HFF-Myc (cell line): ENCODE measurements at places on chromosomes 11 and 22.

DNA sequence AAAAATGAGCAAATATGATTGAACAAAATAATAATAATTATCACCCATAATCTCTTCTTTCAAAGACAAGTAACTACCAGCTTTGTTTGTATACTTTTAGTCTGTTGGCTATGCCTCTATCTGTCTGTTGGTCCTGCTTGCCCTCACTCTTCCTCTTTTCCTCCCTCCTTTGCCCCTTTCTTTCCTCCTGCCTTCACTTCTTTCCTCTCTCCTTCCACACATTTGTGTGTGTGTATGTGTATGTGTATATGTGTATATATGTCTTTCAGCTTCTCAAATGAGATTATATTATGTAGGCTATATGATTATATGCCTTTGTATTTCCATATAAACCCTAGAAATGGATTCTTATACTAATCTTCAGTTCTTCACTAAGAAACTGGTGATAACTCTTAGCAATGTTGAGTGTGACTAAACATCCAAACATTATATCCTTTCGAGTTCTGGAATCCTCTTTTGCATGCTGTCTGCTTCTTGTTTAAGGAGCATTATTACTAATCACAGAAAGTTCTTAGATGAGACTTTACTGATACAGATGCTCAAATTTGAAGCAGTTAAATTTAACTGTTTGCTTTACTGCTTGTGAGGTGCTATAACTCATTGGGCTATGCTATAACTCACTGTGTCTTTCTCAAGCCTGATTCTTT lies 219.1 kb downstream of the TMEM135 start:
- DNase-seq, result no peak

DNA sequence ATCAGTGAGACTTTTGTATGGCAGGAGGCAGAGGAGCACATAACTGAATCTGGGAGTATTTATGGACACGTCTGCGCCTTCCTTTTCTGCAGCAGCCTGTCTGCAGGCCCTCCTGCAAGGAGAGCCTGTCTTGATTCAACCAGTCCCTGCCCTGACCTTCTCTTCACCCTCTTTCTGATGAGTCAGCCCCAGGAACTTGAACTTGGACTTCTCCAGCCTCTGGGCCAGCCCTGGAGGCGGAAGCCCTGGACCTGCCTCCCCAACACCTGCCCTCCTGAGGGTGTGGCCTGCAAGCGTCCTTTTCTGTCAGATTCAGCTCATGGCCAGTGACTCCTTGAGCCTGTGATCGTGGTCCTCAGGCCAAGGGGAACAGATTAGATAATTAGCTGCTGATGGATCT lies 20.0 kb downstream of the DAGLA start:
- peak; percentile 53 for DNase-seq

DNA sequence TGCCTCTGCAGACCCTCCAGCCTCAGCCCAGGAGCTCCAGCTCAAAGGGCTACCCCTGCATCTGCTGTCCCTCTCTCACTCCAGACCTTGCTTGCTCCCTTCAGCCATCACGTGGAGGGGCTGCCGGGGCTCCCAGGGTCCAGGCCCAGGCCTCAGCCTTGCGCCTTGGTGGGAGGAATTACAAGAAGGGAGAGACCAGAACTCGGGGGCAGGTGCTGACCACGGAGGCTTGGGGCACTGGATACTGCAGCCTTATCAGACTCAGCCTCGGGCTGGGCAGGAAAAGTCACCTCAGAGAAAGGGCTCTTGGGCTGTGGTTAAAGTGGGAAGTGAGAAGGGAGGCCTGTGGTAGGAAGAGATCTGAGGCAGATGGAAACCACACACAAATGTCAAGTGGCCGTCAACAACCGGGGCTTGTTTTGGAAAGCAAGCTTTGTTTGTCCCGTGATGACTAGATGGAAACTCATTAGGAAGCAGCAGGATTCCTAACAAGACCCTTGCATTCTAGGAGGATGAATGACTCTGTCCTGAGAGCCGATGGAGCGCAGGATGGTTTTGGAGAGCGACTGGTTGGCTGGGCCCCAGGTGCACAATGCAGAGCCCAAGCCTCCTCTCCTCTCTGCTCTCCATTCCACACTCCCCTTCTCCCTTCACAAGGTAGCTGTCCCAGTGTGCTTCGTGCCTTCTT lies 1321.7 kb downstream of the TBC1D22A start:
- no peak for DNase-seq

GRCh38 chr11:31646216-31646615 lies 136.6 kb downstream of the ELP4 start:
- DNase-seq, result no peak

DNA sequence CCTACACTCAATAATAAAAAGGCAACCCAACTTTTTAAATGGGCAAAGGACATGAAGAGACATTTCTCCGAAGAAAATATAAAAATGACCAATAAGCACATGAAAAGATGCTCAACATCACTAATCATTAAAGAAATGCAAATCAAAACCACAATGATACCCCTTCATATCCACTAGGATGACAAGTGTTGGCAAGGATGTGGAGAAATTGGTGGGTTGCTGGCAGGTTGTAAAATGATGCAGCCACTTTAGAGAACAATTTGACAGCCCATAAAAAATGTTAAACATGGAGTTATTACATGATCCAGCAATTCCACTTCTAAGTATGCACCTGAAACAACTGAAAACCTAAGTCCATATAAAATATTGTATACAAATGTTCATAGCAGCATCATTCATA lies 73.2 kb upstream of the LMO2 start:
- no peak for DNase-seq

- DNase-seq, result no peak
These were observed 24.9 kb downstream of the DHCR7 start for GRCh38 chr11:71423181-71423790.

GRCh38 chr11:125948278-125949051 lies 2.6 kb downstream of the VSIG10L2 start:
- DNase-seq, result no peak

- peak; percentile 31 for DNase-seq
These were observed 104.3 kb downstream of the GAB2 start for GRCh38 chr11:78313181-78313795.

- DNase-seq, result no peak
These were observed 693.9 kb upstream of the CHORDC1 start for GRCh38 chr11:90916706-90917105.
